ENCODE measurements at places on chromosomes 13 and 19.

GRCh38 chr19:46845959-46846459, 4.6 kb downstream of the AP2S1 start:
- no peak for DNase-seq

DNA sequence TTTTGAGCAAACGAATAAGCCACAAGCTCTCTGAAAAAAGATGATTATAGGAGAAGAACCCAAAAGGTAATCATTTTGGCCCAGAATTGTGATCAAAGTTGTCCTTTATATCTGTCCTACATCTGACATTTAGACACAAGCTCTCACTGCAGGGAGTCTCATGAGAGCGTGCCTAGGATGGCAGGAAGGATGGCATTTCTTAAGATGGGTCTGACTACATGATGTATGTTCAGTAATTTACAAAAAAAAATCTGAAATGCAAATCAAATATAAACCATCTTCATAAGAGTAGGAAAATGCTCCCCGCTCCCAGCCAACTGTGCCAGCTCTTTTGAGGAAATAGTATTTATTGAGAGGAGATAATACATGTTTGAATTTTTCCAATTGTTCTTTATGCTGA, 81.0 kb upstream of the MBNL2 start:
- DNase-seq = no peak

GRCh38 chr13:65461590-65461989, 1768.5 kb downstream of the PCDH9 start:
- no peak for DNase-seq

GRCh38 chr13:49585220-49586157, at the start of gene RCBTB1:
Gene RCBTB1, minus strand, starts transcription at chr13:49585558. Its CDS starts 18,279 bp downstream, at chr13:49567279.
- DNase-seq = peak; percentile 52

GRCh38 chr19:3642987-3643673, 16.5 kb upstream of the CACTIN start:
- no peak for DNase-seq

DNA sequence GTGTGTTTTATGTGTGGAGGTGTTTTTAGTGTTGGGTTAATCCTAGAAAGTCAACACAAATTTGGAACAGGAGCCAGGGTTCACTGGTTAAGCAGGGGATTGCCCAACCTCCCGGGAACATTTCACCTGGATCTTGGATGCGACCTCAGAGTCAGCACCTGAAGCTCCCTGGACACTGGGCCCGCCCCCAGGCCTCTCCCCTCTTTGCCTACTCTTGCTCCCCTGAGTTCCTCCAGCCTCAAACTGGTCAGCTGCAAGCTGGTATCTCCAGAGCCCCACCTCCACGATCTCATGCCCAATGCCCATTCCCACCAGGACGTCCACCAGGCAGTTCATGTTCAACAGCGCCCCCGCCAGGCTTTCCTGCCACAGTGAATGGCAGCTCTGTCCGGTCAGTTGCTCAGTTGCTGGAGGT, 9.7 kb downstream of the HSD17B14 start:
- DNase-seq = no peak

GRCh38 chr13:113400621-113401451, 36.9 kb upstream of the GRTP1 start:
- DNase-seq = no peak

GRCh38 chr13:23865026-23865425, 24.2 kb downstream of the MIPEP start:
- DNase-seq = no peak

DNA sequence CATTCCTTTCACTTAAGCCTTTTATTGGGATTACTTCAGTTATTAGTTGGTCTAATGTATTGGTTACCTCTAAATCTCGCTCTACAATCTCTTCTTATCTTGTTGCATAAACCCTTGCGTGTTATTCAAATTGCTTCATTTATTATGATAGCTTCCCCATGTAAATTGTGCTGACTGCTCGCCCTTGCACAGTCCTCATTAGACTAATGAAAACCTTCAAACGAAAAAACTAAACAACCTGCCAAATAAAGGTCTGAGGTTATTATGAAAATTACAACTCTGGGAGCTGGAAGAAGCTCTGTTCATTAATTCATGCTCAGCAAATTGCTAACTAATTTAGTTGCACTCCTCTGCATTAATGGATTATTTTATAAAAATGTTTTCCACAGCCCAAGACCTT, 320.1 kb downstream of the DACH1 start:
- no peak for DNase-seq

DNA sequence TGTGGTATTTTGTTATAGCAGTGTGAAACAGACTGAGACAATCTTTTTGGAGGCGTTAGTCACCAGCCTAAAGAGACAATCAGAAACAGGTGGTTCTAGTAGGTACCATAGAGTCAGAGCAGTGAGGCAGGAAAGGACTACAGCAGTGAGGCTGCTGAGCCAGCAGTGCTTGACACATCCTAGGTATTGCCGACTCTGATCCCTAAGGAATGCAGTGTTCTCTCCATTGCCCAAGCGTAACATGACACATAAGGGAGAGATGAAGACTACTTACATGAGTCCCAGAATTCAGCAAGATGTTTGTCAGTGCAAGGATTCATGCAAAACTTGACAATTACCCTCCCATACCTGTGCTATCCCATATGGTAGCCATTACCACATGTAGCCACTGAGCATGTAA, 62.4 kb upstream of the XPO4 start:
- DNase-seq = no peak

GRCh38 chr13:35347679-35348205, 128.7 kb downstream of the MAB21L1 start:
- DNase-seq = no peak

GRCh38 chr13:111046590-111047141, 68.4 kb upstream of the ARHGEF7 start:
- DNase-seq = no peak

- DNase-seq = peak; percentile 65
Measured at GRCh38 chr19:36489920-36490415, 607 bp upstream of the ZNF566 start.

GRCh38 chr13:69947582-69947981, 160.0 kb upstream of the ATXN8OS start:
- DNase-seq = no peak

DNA sequence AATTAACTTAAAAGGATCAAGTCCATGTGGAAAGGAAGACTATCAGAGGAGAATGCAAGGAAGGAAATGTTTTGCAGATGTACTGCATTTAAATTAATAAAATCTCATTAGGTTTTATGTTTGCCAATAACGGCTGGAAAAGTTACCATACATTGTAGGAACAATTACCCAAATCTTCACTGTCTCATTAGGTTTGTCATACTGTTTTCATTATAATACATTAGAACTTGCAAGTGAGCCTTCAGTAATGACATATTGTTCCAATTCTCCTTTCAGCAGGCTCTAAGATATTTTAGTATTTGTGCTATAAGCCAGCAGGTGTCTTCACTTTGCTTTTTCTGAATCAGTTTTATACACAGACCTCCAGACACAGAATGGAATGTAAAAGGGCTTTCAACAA, 661.6 kb upstream of the KLHL1 start:
- DNase-seq = no peak

DNA sequence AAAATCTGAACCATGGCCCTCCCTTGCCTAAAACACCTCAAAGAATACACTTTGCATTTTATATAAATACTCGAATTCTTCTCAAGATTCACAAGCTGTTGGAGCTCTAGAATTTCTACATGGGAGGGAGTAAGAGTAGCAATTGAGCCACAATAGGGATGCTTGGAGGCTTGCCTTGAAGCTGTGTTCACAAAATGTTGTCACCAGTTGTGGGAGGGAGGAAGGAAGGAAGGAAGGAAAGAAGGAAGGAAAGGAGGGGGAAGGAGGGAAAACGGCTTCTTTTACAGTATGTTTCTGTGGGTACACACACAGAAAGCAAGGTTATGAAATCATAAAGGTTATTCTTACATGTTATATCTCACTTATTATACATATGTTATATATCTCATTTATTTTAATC, 128.6 kb upstream of the PEG3 start:
- no peak for DNase-seq

DNA sequence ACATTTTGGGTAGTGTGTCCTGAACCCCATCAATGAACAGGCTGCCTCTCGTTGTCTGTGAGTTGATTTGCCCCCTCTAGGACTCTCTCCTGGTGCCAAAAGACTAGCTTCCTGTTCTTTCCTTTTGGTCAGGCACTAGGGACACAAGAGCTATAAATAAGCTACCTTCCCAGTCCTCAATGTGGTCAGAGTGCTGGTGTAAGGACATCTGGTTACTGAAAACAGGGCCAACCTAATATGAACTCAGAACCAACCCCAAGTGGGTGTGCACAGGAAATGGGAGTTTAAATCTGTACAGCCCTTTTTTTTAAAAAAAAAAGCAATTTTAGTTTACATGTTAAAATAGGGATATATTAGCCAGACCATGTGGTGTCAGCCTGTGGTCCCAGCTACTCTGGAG, 129.2 kb downstream of the ZIC5 start:
- DNase-seq = no peak

DNA sequence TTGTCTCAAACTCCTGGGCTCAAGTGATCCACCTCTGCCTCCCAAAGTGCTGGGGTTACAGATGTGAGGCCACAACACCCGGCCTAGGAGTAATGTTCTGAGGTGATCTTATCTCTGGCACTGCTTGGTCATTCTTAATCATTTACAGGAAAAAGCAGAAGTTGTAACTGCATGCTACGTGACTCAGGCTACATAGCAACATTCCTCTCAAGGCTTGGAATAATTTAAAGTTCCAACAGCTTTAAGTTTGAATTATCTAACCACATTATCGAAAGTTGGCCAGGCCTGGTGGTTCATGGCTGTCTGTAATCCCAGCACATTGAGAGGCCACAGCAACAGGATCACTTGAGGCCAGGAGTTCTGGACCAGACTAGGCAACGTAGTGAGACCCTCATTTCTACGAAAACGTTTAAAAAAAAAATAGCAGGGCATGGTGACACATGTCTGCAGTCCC, 3.9 kb upstream of the B9D2 start:
- no peak for DNase-seq

DNA sequence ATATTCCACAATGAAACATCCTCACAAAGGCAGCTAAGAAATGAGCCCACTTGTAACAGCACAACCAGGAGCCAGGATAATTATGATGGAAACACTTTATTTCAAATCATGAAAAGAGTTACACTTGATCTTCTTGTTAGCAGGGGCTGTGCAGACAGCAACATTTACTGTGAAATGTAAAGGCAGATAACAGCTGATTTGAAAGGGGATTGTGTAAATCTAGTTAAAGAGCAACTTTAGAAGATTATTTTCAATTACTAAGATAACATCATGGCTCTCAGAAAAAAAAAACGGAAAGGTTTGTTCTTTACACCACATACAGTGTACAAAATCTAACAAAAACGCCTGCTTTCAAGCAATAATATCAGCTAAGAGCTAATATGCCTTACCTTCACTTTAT, 22.4 kb downstream of the ENOX1 start:
- DNase-seq = no peak

GRCh38 chr19:16688084-16688483, 27.1 kb downstream of the TMEM38A start:
- no peak for DNase-seq

GRCh38 chr19:16519230-16519687, 23.0 kb downstream of the CHERP start:
- DNase-seq = no peak

- DNase-seq = no peak
Measured at GRCh38 chr13:48761256-48761655, 107.5 kb downstream of the CYSLTR2 start.

DNA sequence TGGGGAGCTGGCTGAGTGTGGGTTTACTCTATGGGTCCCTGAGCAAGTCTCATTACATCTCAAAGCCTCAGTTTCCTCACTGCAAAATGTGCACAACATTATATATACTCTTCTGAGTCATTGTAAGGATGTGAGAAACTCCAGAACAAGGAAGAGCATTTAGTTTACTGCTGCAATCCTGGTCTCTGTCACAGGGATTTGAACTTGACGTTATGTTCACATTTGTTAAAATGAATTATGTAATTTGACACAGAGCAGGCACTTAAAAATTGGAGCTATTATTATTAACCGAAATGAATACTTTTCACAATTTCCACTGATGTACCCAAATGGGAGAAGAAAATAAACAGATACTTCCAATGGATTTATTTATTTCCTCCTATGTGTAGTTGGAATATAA, 101.0 kb downstream of the STARD13 start:
- no peak for DNase-seq

DNA sequence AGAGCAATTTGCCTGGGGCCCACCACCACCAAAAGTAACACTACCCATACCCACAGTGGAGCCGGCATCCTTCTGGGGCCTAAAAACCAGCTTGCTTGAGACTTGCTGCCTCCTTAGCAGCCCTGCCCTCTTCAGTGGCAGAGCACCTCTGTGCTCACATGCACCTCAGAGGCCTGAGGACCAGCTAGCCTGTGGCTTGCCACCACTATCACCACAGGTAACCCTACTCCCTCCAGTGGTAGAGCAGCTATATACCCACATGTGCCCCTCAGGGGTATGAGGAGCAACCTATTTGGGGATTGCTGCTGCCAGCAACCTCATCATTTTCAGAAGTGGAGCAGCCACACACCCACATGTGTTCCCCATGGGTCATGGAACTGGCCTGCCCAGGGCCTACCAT, 111.4 kb upstream of the SPRY2 start:
- DNase-seq = no peak

All from activated T-cell treated with anti-CD3 and anti-CD28 coated beads, Interleukin-2, amount 50 U/mL, for 4 hours (primary cell).